PC-9 (cell line): ENCODE measurements at places on chromosomes 4 and X.

DNA sequence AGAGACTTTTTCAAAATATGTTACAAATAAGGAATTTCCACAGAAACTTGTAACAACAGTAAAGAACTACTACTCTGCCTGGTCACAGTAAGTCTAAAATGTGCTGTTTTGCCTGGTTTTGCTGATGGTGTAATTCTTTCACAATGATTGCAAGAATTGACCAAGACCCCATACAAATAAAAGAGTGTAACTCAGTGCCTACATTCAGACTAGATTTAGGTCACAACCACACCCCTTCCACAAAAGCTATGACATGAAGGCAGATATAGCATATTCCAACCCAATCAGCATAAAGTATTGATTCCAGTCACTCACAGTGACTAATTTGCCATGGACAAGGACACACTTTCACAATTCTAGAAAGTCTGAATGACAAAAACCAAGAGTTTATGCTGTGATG lies 53.7 kb upstream of the TMPRSS11F start:
- no peak for DNase-seq

GRCh38 chr4:87465739-87466366 lies 43.5 kb downstream of the NUDT9 start:
- DNase-seq = no peak

GRCh38 chrX:32987142-32987541 lies 224.2 kb downstream of the DMD start:
- DNase-seq = no peak

DNA sequence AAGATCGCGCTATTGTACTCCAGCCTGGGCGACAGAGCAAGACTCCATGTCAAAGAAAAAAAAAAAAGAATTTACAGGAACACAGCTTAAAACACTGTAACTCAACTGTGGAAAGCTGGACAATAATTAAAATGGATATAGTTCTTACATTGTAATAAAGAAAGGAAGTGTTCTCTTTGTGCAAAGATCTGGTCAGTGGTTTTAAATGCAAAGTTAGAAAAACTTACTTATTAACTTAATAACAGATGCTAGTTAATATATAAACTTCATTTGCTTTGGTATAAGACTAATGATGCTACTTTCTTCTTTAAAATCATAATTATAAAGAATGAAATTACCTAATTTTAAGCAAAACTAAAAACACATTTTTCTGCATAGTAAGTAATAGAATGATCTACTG lies 2024.1 kb upstream of the TENM3 start:
- no peak for DNase-seq

- no peak for DNase-seq
These were observed 255.3 kb upstream of the TEX13A start for GRCh38 chrX:105475801-105476200.

GRCh38 chr4:164251257-164251656 lies 502.7 kb upstream of the SMIM31 start:
- no peak for DNase-seq

GRCh38 chr4:65259296-65259695 lies 411.0 kb downstream of the EPHA5 start:
- DNase-seq = no peak

- DNase-seq = no peak
These were observed 127.1 kb downstream of the CFAP299 start for GRCh38 chr4:80462621-80463091.

- DNase-seq = peak; percentile 73
These were observed 7.1 kb upstream of the RGS12 start for GRCh38 chr4:3285558-3286334.

DNA sequence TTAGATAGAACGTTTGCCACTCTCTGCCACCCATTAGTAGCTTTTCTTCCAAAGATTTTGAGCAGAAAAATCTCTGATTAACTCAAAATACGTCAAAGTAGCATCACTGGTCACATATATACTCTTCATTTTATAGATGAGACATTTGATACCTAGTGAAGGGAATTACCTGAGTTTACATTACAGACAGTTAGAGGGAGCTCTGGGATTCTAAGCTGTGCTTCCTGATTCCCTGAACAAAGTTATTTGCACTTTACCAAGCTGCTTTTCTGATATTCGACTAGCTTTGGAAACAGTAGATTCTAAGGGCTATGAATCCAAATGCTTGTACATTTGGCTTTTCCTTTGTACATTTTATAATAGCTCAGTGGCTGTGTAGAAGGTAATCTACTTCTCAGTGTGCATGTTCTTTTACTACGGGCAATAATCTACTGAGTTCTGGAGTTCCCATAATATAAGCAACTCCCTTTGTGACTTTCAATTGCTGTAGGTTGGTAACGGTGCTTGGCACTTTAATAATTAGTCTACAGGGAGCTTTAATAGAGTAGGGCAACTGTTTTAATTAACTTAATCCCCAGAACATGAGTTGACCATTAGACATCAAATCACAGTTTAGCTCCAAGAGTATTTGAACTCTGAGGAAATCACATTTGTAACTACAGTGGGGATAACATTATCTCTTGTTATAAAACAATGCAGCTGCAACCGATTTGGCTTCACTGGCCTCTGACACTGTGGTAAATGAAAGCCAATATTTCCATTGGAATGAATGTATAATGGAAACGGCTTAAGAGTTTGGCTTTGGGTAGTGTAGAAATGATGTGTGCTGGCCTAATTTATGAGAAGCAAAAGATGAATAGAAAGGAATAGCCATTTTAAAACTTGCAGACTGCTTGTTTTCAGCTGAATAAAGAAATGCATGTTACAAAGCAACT lies 1602.4 kb downstream of the STIM2 start:
- no peak for DNase-seq

- DNase-seq = no peak
These were observed 7.7 kb downstream of the NKX3-2 start for GRCh38 chr4:13536607-13537006.

DNA sequence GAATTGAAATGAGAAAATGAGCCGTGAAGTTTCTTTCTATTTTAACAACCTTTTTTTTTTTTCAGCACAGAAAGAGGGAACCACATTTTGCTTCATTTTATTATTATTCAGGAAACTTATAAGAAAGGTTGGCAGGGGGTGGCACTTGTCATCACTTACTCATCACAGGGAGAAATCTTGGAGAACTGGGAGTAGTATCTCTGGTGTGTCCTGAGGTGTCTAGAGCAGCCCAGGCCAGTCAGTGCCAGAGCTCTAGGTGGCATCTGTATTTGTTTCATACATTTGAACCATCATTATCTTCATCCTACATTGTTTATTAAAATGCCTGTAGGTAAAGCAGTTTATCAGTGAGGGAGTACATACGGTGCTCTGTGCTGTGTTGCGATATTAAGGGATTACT lies 43.8 kb upstream of the ARHGAP24 start:
- no peak for DNase-seq

DNA sequence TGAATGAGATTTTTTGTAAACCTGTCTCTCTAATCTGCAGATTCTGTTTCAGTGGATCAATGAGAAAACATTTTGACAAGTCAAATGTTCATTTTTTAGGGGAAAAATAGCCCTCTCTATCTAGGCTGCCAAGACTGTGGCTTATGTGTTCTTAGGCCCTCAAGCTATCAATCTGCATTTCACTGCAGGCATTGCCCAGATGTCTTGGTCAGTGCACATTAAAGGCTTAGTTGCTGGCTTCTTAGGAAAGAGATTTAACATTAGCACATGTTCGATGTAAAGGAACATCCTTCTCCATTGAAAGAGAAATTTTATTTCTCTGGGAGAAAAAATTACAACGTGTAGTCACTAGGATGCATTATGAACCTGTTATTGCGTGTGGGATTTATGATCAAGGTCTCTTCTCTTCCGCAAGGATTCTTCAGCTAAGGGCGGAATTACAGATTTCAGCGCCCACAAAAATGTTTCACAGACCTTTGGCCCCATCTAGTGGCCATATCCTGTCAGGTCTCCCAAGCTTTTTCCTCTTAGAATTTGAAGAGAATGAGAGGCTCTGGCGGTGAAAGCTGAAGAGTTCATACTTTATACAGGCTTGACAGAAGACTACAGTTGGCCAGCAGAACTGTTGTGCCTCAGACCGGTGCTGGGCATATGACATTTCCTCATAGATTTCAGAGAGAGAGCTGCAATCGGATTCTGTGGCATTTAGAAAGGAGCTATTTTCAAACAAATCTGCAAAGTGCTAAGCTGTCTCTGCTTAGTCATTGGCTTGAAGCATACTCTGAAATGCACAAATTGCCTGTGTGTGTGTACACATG lies 144.6 kb upstream of the NOCT start:
- peak; percentile 65 for DNase-seq

DNA sequence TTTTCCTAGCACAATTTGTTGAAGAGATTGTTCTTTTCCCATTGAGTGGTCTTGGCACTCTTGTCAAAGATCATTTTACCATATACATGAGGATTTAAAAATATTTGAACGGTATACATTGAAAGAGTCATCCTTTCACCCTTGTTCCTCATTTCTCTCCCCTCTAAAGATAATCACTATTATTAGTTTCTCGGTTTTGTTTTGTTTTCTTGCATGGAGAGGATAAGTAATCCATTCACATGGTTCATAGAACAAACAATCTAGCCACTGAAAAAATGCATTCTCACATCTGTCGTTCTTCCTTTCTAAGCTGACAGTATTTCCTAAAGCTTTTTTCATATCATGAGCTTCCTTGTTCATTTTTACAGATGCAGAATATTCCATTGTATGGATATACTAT lies 39.2 kb upstream of the MSMO1 start:
- DNase-seq = no peak

GRCh38 chr4:67685532-67685859 lies 15.5 kb downstream of the UBA6 start:
- no peak for DNase-seq

DNA sequence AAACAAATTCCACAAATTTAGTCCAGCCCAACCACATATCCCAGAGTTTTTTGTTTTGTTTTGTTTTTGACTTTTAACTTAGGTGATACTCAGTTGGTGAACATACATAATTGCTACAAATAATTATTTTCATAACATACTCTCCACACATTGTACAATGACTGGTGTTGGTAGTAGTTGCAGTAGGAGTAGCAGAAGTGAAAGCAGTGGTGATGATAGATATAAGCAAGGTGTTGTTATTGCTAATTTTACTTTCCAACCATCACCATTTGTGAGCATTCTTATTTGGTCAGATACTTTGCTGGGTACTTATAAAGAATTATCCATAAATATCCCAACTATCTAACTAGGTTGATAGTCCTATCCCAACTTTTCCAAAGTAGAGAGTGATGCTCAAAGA lies 47.3 kb downstream of the ARHGAP24 start:
- no peak for DNase-seq

- peak; percentile 5 for DNase-seq
These were observed 168.4 kb upstream of the GK2 start for GRCh38 chr4:79576429-79576753.

DNA sequence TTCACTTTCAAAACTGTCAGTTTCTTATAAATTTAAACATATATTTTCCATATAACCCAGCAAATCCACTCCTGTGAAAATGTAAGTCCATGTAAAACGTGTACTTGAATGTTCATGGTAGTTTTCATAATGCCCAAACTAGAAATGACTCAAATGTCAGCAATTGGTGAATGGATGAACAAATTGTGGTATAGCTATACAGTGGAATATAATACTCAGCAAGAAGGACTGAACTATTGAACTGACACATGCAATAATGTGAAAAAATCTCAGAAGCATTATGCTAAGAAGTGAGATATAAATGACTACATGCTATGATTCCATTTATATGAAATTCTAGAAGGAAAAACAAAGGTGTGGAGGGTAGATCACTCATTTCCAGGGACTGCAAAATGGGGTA lies 52.2 kb downstream of the USP53 start:
- DNase-seq = no peak

DNA sequence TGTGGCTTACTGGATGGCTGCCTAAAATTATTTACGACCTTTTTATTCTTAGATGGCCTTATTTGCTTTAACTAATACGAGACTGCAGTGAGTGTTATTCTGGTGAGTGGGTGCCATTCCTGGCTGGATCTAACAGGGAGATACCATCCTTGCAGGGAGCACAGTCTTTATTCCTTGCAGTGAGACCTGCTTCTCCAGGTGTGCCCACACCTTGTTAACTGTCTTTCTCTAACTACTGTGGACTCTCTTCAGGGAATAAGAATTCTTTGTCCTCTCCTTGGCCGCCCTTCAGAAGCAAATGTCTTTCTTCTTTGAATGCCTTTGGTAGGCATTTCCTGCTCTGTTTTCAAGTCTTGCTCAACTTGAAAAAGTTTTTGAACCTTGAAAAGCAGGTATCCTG lies 34.1 kb upstream of the STOX2 start:
- no peak for DNase-seq

GRCh38 chrX:133709501-133709900 lies 275.9 kb downstream of the GPC3 start:
- DNase-seq = no peak

- no peak for DNase-seq
These were observed 31.7 kb downstream of the MAN2B2 start for GRCh38 chr4:6606465-6607235.

- no peak for DNase-seq
These were observed 399.6 kb upstream of the RPS6KA3 start for GRCh38 chrX:20666331-20666730.

DNA sequence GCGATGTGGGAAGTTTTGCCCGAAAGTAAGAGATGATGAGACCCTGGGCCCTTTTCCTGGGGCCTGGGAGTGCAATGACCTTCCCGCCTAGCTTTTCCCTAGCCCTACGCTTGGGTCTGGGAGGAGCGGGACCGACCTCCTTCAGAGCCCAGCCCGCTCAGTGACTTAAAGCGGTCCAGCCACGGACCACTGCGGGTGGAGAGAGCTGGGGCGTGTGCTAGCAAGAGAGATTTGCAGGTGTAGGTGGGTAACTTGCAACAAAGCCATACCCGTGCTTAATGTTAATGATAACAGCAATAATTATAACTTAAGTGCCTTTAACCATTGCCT lies 503 bp upstream of the PDE5A start:
- DNase-seq = no peak
